ENCODE measurements at places on chromosomes 4 and X. TPM values are rescaled to one million over a fixed set of nuclear protein-coding genes. Genes with fewer than 3 reads are reported as not detected.

MOB1B gene
- 36.2 TPM for total RNA-seq

MND1 gene
- not detected for total RNA-seq

SCRG1 gene
- 1.0 TPM for total RNA-seq

DNA sequence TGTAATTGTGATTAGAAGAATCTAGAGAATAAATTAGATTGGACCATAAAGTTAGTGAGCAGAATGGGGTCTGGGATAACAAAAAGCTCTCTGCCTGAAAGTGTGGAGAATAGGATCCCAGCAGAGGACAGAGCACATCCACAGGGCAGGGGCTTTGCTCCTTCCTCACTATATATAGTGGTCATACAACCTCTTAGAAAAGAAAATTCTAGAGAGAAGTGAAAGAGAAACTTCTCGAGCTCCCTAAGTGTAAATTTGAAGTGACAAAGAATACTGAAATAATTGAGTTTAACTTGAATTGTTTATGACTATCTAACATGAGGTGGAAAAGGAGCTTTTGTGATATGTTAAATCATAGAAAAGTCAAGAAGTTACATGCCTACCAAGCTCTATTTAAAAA lies 14.9 kb downstream of the ADAM29 start:
- no peak overlapping the region for H3K27ac ChIP-seq
- H3K4me1 ChIP-seq: no peaks in the 10 kb centered on the region
- no peak for DNase-seq
- H3K4me3 ChIP-seq: no peak overlapping the region
- no peaks in the 10 kb centered on the region for H3K36me3 ChIP-seq

- DNase-seq: peak; percentile 9
- H3K27me3 ChIP-seq: no peaks in the 10 kb centered on the region
- H3K4me1 ChIP-seq: peaks cover 14% of the 10 kb centered on the region
- no peak overlapping the region for H3K27ac ChIP-seq
- no peak overlapping the region for H3K4me3 ChIP-seq
Observed at GRCh38 chr4:8324640-8325239, 55.2 kb downstream of the HTRA3 start.

- no peaks in the 10 kb centered on the region for H3K36me3 ChIP-seq
- peak; percentile 33 for DNase-seq
- H3K27ac ChIP-seq: no peak overlapping the region
Observed at GRCh38 chr4:183635321-183635720, 23.7 kb downstream of the RWDD4 start.

GRCh38 chrX:10048076-10048475 lies 80.9 kb downstream of the CLDN34 start:
- H3K27me3 ChIP-seq: no peaks in the 10 kb centered on the region
- H3K4me3 ChIP-seq: no peak overlapping the region
- no peaks in the 10 kb centered on the region for H3K36me3 ChIP-seq

- no peaks in the 10 kb centered on the region for H3K4me1 ChIP-seq
- H3K27me3 ChIP-seq: no peaks in the 10 kb centered on the region
- no peak overlapping the region for H3K27ac ChIP-seq
- no peaks in the 10 kb centered on the region for H3K36me3 ChIP-seq
Observed at GRCh38 chr4:137526681-137527080, 5.6 kb downstream of the PCDH18 start.

GRCh38 chrX:20320461-20321159 lies 53.9 kb upstream of the RPS6KA3 start:
- H3K4me3 ChIP-seq: no peak overlapping the region
- no peaks in the 10 kb centered on the region for H3K27me3 ChIP-seq

GRCh38 chr4:162392946-162393345 lies 229.1 kb upstream of the FSTL5 start:
- H3K27me3 ChIP-seq: no peaks in the 10 kb centered on the region
- H3K36me3 ChIP-seq: no peaks in the 10 kb centered on the region
- no peak overlapping the region for H3K27ac ChIP-seq
- H3K4me3 ChIP-seq: no peak overlapping the region

GRCh38 chr4:185254434-185254833 lies 45.0 kb downstream of the SNX25 start:
- H3K27ac ChIP-seq: no peak overlapping the region
- no peaks in the 10 kb centered on the region for H3K36me3 ChIP-seq
- H3K4me1 ChIP-seq: no peaks in the 10 kb centered on the region
- no peak for DNase-seq
- no peaks in the 10 kb centered on the region for H3K27me3 ChIP-seq
- no peak overlapping the region for H3K4me3 ChIP-seq
